Nucleus accumbens (tissue), 56 donors: ENCODE measurements at places on chromosomes 6 and 20.

DNA sequence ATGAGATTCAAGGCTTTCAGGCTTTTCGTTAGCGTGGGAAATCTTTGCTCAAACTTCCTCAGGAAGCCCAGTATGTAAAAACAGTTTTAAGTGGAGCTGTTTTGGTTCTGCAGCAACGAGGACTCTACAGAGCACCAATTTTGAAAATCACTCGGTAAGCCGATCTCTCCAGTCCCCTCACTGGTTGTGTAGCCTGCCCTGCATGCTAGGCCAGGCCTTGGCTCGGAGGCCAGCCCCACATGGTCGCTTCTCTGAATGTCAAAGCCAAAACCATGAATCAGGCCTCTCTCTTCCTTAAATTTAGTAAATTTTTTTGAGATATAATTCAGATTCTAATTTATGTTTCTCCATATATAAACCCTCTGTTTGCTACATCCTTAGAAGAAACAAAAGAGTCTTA, 108.0 kb downstream of the CHD6 start:
- no peak for DNase-seq

DNA sequence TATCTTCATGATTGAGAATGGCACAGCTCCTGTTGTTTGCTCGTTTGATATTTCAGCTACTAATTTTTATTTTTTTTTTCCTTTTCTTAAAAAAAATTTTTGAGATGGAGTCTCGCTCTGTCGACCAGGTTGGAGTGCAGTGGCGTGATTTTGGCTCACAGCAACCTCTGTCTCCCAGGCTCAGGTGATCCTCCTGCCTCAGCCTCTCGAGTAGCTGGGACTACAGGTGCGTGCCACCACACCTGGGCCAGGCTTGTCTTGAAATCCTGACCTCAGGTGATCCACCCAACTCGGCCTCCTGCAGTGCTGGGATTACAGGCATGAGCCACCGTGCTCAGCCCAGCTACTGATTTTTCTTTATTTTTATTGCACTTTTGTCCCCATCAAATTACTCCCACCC, 150.2 kb upstream of the SIM1 start:
- no peak for DNase-seq

- DNase-seq: no peak
These were observed 29.9 kb upstream of the FAM210B start for GRCh38 chr20:56328861-56329260.

DNA sequence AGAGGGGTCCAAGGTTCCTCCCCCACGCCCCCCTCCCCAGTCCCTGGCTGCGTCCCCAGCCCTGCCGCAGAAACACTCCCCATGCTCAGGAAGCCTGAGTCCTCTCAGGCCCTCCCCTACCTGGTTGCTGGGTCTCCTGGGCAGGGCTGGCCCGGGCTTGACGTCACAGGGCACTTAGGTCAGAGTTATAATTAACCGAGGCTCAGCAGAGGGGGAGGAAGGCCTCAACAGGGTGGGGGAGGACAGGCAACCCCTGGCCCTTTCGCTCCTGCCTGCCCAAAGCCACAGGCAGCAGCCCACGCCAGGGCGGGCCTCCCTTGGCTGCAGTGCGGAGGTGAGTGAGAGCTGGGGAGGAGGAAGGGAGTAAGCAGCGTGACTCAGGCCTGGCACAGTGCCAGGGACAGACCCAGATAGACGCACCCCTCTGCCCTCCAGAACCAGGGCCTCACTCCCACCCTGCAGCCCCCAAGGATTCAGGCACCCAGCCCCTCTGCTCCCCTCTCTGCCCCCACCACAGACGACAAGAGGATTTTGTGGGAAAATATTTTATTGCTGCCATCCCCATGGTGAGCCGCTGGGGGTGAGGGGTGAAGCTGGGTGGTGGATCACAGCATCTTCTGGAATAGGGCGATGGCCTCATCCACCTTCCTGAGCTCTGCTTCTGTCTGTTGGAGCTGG, at the start of gene VWA7:
VWA7 (minus strand) TSS at position 340 of the 678 bp plus-strand sequence. CDS start 549 bp downstream, outside the sequence.
- DNase-seq: no peak

DNA sequence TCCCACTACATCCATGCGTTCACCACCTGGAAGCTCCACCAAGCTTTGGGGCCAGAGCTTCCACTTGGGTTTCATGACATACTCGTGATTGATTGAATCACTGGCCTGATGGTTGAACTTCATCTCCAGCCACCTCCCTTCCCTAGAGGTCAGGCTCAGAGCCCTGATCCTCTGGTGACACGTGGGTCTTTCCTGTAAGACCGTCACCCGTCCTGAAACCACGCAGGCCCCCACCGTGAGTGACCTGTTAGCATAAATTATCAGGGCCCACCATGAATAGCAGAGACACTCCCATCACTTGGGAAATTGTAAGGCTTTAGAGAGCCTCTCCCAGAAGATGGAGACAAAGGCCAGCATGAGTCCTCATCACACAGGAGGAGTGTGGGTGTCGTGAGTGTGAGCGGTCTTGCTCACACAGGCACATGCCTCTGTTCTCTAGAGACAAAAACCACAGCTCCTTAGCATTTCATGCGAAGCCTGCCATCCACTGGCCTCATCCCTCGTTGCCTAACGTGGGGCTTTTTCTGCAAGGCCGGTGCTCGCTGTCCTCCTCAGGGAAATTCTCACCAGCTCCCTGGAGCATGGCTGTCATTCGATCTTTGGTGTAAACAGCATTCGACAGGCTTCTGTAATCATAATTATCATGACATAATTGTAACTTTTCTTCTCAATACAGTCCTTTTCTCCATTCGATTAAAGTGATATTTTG, 65.1 kb upstream of the DUSP22 start:
- DNase-seq: no peak
